ENCODE measurements at places on chromosomes 6 and 20.
A peak's percentile ranks its signal among the peaks of the same experiment; 100 is the strongest.

DNA sequence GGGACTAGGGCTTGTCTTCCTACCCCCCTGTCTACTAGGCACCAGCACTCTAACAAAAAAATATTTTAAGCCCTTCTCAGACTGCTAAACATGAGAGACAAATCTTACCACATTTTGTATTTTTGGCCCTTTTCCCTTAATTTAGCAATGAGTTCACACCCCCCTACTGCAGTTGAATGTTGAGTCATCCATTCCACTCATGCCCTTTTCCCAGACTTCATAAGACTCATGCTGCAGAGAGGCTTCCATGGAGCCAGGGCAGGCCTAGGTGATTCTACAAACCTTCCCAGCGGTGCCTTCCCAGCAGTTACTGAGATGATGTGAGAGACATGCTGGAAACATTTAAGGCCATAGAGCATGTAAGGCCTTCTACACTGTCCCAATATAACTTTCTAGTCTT is 53.9 kb downstream of the PXDC1 start:
- DNase-seq = no peak

DNA sequence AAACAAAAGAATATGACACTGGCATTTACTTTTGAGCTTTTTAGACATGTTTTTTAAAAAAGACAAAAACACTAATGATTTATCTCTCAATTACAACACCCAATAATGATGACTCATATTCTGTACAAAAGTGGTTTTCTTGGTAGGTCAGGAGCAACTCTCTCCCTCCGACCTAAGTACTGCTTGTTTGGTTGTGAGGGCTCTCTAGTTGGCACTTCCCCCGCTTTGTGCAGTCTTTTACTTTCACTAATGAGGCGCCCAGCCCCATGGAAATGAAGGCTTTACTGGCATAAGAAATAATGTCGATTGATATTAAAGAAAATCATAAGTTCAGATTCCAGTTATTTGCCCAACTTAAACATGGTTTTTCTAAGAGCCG is 1.3 kb downstream of the KPNA5 start:
- peak; percentile 91 for DNase-seq

DNA sequence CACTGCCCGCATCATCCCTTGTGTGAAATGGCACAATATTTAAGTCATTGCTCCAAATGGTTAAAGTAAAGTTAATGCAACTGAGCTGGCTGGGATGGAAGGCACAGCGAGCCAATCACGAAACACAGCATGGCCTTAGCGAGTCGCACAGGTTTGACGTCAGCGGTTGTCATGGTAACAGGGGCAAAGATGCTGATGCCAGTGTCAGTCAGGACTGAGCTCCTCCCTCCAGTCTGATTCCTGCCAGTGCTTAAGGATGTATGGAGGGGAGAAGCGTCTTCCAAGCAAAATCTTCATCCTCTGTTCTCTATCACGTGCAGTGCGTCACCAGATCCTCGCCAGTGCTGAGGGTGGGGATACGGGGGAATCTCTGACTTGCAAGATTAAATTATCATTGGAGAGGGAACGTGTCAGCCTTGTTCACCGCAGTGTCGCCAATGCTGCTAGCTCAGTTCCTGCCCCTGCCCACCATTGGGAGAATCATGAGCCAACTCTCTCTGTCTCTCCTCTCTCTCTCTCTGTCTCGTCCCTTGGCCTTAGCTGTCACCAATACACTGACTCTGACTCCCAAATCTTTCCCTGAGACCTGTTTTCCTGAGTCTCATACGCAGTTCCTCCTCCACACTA is 24.5 kb downstream of the TSPYL4 start:
- peak; percentile 20 for DNase-seq

DNA sequence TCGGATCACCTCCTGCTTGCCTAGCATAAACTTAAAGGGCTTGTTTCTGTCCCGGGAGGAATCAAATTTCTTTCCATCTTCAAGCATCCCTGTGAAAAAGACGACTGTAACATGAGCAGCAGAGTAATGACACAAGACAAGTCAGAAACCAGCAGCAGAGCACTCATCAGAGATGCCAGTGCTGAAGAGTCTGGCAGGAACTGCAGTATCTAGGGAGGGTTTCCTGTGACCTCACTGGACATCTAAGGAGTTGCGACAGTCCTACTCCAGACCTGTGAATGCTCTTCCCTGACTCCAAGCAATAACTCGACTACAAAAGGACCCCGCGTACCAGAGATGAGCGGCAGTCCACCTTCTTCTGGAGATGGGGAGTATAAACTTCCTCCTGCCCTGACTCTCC is 17.3 kb downstream of the FKBP1A start:
- no peak for DNase-seq

DNA sequence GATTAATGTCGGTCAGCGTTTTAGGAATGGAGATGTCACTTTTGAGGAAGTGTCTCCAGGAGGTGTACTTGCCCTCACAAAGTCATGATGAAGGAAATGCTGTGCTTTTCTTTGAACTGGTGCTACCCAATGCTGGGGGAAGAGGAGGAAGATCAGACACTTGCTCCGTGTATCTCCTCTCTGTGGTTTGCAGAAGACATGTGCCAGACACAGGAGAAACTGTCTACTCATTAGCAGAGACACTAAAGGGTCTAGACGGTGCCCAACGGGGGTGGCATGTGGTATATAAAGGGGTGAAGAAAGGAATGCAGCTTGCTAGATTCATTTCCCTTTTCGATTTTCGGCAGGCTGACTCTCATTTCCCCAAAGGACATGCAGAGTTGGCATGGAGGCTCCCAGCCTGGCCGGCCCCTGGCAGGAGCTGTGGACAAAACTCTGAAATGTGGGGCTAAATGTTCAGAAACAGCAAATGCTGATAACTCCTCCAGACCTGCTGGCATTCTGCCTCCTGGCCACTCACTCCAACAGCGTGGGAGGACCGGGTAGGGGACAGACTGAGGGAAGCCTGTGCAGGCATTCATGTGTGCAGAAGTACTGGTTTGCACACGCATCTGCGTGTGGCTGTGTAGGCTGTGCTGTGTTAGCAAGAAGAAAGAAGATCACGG is 59.6 kb upstream of the QKI start:
- DNase-seq = no peak

Data from common myeloid progenitor, CD34-positive (primary cell).